ENCODE measurements at places on chromosomes 5 and 9.

- no peak for DNase-seq
Observed at GRCh38 chr5:131068076-131068475, 97.0 kb downstream of the HINT1 start.

- no peak for DNase-seq
Observed at GRCh38 chr5:142110046-142110531, 1.5 kb downstream of the NDFIP1 start.

DNA sequence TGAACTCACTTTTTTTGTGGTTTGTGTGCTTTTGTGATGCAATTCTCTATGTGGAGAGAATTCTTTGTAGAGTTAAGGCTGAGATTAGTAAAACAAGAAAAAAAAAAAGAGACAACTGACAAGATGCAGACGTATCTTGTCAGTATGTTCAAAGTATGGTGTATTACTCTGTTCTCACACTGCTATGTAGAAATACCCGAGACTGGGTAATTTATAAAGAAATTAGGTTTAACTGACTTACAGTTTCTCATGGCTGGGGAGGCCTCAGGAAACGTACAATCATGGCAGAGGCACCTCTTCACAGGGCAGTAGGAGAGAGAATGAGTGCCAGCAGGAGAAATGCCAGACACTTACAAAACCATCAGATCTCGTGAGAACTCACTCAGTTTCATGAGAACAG is 475.2 kb upstream of the CDH18 start:
- no peak for DNase-seq

DNA sequence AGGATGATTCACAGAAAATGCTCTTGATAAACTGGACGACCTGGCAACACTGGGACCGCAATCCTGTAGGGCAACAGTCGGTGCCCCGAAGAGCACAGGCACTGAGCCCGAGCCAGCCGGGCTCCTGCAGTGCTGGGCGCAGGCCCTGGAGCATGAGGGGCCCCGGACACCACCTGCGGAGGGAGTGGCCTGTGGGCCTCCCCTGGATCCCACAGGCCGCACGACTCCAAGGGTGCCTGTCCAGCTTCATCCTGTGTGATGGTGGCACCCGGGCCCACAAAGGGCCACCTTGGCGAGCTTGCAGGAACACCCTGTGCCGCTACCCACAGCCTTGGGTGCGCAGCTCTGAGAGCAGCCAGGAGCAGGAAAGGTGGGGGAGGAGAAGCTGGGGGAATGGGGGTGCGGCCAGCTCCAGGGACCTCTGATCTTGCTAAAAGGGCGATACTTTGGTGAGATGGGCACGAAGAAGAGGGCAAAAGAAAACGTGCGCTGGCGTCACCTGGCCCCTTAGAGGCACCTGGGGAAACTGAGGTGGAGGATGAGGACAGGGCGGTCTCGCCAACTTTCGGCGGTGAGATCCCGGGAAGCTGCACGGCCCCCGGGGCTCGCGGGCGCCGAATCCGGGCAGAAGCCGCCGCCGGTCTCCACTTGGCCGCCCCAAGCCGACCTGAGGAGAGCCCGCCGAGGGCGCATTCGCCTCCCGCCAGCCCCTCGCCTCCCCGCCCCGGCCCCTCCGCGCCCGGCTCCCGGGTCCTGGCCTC is 722 bp downstream of the TBC1D9B start:
- DNase-seq, result no peak

DNA sequence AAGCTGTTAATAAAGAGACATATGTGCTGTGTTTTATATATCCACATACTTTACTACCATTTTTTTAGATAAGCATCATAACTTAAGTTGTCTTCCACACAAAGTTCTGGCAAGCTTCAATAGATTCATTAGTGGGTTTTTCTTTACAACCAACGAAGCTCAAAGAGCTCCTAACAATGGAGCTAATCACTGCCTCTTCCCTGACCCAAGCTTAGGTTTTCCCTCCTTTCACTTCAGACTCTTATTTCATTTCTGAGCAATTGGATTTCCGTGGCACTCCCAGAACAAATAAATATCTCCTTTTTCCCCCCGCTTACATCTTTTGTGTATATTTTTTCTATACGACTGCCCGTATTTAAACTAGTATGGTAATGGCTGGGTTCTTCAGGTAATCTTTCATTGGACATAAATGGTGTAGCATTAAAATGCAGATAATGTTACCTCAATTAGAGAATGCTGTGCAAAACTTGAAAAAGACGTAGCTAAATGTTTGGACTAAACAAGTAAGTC is 275.5 kb upstream of the TMEM161B start:
- no peak for DNase-seq

All from skeletal muscle cell (primary cell).